Stimulated activated CD8-positive, alpha-beta memory T cell treated with anti-CD3 and anti-CD28 coated beads, Interleukin-2, amount 100 ng/mL, for 1 hour (primary cell): ENCODE measurements at places on chromosomes 2 and 18.

DNA sequence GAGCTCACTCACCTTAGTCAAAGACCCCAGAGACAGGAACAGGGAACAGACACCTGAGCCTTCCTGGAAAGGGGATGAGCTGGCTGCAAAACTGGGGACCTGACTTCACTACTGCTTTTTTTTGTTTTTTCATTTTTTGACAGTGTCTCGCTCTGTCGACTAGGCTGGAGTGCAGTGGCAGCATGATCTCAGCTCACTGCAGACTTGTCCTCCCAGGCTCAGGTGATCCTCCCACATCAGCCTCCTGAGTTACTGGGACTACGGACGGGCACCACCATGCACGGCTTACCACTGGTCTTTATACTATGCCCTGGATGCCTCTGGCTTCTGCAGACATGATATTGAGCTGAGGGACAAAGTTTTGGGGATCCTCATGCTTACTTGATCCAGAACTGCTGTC is 184.1 kb downstream of the INSIG2 start:
- DNase-seq: no peak

DNA sequence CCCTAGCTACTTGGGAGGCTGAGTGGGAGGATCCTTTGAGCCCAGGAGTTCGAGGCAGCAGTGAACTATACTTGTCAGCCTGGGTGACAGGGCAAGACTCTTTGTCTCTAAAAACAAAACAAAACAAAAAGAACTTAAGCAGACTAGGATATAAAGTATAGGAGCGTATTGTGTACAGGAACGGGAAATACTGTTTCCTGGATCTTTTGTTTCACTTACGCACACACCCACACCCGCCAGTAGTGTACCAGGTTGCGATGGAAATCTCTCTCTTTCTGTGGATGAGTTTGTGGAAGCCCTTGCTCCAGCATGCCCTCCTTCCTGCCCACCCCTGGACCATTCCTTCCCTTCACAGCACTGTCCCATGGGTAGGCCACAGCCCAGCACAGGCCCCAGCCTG is 136.3 kb downstream of the RPIA start:
- DNase-seq: no peak

DNA sequence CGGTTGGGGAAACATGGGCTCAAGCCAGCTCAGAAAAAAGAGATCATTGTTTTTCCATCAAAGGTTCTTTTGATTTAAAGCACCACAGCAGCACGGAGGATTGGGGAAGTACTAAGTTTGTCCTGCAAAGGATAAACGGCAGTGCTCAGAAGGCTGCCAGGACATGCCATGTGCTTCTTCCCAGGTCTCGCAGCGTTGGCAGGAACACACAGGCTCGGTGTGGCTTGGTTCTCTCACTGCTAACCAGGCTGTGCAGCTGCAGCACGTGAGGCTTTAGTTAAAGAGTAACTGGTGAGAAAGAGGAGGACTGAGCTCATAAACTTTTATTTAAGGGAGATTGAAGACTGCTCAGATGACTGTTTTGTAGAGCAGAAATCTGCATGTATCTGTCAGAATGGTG is 264.3 kb downstream of the TSN start:
- DNase-seq: no peak

DNA sequence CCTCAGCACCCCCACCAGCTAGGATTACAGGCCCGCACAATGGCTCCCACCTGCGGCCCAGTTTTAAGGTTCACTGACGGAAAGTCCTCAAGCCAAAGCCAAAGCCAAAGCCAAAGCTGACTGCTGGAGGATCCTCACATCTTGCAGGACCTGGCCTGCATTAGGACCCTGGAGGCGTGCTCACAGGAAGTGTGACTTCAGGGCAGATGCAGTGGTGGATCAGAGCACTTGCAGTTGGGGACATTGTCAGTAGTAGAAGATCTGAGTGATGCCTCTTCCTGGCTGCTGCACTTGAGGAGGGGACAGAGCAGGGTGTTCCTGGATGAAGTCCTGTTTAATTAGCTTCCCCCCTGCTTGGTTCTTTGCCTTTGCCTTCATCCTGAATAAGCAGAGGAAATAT is 69.0 kb upstream of the ALPP start:
- no peak for DNase-seq

DNA sequence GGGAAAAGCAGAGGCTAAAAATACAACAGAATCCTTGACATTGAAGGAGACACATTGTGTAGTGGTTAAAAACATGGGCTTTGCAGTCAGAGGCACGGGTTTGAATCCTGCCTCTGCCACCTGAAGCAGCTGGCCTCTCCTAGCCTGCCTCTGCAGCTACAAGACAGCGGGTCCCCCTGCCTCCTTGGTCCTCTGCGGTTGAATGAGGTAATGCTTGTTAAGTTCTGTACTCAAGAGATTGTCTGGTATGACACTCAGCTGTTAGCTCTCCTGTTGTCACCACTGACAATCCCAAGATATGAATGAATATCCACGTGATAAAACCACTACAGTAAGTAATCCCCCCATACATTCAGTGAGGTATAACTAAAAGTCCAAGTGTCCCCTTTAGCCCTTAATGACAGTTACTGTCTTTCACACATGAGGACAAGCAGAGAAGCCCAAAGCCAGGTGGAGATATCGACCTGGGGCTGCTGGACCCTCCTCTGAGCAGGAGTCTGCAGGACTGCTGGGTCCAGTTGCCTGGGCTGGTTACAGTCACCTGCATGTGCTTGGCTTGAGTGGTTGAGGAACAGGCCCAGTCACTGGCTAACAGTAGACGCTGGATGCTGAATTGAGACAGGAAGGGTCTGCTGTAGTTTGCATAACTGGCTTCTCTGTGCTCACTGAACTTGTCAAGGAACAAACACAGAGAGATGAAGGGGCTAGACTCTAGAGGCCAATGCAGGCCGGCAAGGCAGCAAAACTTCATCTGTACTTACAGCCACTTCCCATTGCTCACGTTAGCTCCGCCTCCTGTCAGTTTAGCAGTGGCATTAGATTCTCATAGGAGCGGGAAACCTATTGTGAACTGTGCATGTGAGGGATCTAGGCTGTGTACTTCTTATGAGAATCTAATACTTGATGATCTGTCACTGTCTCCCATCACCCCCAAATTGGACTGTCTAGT is 85.5 kb downstream of the TGFA start:
- no peak for DNase-seq

DNA sequence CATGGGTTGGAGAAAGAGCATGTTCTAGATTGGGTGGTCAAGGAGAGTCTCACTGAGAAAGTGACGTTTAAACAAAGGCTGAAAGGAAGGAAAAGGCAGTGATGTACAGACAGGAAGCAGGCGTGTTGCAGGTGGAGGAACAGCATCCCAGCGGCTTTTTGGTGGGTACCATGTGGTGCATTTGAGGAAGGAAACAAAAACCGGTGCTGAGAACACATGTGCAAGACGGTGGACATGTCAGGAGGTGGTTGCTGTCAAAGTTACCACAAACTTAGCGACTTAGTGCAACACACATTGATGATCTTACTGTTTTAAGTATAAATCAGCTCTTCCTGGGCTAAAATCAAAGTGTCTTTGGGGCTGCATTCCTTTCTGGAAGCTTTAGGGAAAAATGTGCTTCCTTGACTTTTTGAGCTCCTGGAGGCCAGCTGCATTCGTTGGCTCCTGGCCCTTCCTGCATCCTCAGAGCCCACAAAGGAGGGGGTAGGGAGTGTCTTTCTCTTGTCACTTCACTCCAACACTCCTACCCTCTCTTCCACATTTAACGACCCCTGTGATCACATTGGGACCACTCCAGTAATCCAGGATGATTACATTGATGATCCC is 380.6 kb downstream of the FBXO15 start:
- no peak for DNase-seq

DNA sequence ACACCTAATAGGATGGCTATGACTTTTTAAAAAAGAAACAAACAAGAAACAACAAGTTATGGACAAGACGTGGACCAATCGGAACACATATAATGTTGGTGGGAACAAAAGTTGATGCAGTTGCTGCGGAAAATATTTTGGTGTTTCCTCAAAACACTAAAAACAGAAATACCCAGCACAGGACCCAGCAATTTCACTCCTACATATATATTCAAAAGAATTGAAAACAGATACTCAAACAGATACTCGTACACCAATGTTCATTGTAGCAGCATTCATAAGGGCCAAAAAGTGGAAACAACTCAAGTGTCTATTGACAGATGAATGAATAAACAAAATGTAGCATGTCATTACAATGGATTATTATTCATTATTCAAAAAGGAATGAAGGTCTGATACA is 12.1 kb downstream of the CCDC141 start:
- DNase-seq: no peak

DNA sequence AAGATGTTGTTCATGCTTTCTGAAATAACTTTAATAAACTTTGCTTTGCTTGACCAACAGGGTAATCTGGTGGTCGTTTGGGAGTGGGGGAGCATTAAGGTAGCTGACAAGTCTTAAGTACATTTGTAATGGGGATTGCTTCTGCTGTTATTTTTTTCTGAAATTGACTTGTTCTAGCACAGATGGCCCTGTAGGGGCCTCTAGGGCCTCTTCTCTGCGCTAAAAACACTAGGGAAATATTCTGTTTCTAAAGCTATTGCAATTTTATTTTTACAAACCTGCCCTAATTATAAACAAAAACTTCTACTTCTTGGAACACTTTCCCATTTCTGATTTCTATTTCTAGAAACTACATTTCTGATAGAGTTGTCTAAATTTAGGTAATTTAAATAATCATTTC is 191.3 kb upstream of the KCNJ3 start:
- no peak for DNase-seq

GRCh38 chr18:32877371-32877770 is 104.5 kb upstream of the KLHL14 start:
- no peak for DNase-seq

DNA sequence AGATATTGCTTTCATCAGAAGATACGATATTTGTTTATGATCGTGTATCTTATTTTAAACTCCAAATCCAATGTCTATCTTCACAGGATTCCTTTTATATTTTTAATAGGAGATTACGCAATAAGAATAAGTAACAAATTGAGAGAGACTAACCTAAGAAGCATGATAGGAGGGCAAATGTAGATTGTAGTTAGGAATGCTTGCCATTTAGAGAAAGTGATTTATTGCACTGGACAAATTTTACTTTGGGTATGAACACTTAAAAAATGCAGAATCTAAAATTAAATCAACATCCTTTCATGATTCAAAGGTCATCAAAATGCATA is 563.4 kb upstream of the POU3F3 start:
- DNase-seq: no peak

GRCh38 chr2:98541906-98542305 is 66.4 kb downstream of the COA5 start:
- no peak for DNase-seq

GRCh38 chr2:22450831-22451230 is 934.1 kb upstream of the KLHL29 start:
- no peak for DNase-seq

DNA sequence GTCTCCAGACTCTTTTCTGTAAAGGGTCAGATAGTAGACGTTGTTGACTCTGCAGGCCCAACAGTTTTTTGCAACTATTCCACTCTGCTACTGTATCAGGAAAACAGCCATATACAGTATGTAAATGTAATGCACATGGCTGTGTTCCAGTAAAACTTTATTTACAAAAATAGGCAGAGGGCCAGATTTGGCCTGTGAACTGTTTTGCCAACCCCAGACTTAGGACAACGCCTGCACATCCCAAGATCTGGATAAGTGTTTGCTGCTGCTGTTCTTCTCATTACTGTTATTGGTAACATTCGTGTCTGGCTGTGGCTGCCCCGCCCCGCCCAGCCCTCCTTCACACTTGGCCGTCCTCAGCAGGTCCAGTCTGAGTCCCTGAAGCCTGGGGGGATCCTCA is 94.6 kb upstream of the MCFD2 start:
- DNase-seq: no peak

DNA sequence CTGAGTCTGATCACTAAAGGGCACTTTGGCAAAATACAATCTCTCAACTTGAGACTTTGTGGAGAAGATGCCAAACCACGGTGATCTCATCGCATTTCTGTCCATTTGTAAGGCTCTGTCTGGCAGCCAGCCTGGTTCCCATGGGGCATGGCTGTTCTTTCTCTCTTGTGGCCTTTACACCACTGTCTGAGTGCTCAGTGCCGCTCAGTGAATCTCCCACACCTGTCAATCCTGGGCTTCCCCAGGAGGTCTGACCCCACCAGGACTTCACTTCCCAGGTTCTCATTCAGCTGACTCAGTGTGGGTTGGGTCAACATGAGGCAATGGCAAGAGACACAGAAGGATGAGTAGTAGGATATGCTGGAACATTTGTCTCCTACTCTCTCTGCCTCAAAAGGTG is 96.8 kb upstream of the TRIB2 start:
- DNase-seq: no peak

DNA sequence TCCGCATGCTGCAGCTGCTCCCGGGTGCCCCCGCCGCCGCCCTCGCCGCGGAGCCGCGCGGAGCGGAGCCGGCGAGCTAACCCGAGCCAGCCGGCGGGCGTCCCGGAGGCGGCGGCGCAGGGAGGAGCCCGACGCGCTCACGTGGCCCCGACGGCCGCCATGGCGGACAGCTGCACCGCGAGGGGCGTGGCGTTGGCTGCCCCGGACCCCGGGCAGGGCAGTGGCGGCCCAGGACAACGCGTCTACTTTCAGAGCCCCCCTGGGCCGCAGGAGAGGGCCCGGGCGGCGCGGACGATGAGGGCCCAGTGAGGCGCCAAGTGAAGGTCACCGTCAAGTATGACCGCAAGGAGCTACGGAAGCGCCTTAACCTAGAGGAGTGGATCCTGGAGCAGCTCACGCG is 30.0 kb upstream of the CCNYL1 start:
- no peak for DNase-seq

DNA sequence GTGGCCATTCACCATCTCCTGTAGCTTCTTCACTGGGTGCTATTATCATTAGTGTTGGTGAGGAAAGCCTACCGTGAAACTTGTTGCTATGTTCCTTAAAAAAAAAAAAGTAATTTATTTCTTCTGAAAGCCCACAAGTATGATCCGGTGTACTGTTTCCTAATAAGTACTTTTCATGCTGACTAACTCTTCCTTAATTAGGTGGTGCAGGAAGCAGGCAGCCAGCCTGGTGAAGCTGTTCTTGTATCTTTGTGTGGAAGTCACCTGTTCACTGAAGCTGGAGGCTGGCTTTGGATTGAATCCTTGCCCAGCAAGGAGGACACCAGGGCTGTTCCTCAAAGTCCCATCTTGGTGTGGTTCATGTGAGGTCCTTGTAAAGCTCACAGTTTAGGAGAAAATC is 321.7 kb upstream of the THSD7B start:
- no peak for DNase-seq

GRCh38 chr2:26560892-26561291 is 80.3 kb downstream of the CIB4 start:
- no peak for DNase-seq

DNA sequence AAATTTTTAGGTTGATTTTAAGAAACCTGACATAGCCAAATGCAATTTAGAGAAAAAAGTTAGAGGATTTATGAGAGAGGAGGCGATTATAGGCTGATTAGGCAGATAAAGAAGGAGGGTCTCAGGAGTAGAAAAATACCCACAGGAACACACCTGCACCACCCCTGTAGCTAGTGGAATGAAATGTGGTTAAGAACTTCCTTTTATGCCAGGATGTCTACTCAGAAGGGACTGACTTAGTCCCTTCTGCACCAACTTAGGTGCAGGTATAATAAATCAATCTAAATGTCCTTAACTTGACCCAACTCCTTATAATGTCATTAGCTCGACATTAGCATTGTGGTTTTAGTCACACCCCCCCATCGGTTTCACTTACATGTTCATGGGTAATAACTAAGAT is 1274.5 kb upstream of the TMEFF2 start:
- no peak for DNase-seq
